ENCODE measurements at places on chromosomes 5 and 9.

DNA sequence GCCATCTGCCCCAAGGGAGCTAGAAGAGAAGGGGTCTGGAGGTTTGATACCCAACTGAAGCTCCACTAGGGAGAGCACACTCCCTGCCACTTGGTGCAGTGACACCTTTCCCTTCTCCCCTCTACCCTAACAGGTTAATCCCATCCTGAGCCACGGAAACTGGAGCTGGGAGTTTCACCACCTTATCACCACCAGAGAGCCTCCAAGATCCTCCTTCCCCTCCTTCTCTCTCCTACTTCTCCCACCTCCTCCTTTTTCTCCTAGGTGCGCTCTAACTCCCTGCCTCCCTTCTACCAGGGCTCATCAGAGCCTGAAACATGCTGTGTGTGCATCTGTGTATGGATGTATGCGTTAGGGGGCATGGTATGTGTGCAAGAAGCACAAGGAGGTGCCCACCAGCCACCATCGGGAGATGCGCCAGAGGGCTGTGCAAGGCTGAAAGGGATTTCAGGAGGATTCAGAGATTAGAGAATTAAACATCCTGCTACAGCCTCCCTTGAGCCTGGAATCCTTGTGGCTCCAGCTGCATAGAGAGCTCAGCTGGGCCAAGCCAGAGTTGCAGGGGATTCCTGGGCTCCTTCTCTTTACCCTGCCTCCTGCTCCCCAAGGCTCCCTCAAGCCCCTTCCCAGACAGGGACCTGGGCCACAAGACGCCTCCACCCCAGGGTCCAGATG lies 89.8 kb downstream of the PCDH1 start:
- no peak for DNase-seq

- DNase-seq, result peak; percentile 76
These were observed 30.0 kb upstream of the STOM start for GRCh38 chr9:121399883-121400607.

GRCh38 chr9:77661566-77662085 lies 13.5 kb upstream of the GNA14 start:
- no peak for DNase-seq

DNA sequence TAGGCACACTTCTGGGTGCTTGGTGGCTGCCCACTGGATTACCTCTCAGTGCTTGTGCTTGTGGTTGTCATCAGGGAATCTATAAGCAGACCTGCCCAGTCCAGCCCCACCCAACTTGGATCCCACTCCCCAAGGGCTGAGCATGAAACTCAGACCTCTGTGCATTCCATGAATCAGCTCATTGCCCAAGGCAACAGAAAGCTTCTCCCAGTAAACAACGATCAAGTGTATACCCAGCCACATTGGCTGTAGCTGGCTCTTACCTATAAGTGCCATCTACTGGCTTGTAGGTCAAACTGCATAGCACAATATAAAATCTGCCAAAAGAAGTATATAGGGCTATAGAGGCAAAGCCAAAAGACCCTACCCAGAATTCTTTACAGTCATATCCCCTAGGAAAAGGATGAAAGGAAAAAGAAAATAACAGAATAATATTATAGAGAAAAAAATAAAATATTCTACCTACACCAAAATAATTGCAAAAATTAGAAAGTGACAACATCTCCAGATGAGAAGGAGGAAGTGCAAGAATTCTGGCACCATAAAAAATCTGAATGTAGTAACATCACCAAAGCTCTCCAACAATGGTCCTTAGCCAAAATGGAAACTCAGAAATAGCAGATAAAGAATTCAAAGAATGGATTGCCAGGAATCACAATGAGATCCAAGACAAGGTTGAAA lies 321.0 kb upstream of the TRPC7 start:
- DNase-seq, result peak; percentile 34

- no peak for DNase-seq
These were observed 2200.4 kb upstream of the C9orf72 start for GRCh38 chr9:29773676-29774075.

- peak; percentile 86 for DNase-seq
These were observed 7.8 kb upstream of the VLDLR start for GRCh38 chr9:2613730-2614271.

Data from astrocyte of the hippocampus (primary cell).